T-cell (primary cell): ENCODE measurements at places on chromosomes 6 and 20. TPM values are rescaled to one million over a fixed set of nuclear protein-coding genes. Genes with fewer than 3 reads are reported as not detected.

SAPCD1 gene
- total RNA-seq = 10.7 TPM

NKAIN4 gene
- not detected for total RNA-seq

FGD2 gene
- total RNA-seq = 11.1 TPM

TRIM10 gene
- not detected for total RNA-seq

MMP24 gene
- not detected for total RNA-seq

SLC35D3 gene
- total RNA-seq = not detected

HLA-DRB1 gene
- 30.3 TPM for total RNA-seq

VNN1 gene
- not detected for total RNA-seq

ERGIC3 gene
- total RNA-seq = 180 TPM

MAN1A1 gene
- total RNA-seq = 13.5 TPM

KCNK16 gene
- not detected for total RNA-seq

TLDC2 gene
- not detected for total RNA-seq

MCCD1 gene
- total RNA-seq = not detected

PTCRA gene
- not detected for total RNA-seq

PRRT1 gene
- 2.0 TPM for total RNA-seq

HSPA1L gene
- 4.1 TPM for total RNA-seq

NOX3 gene
- total RNA-seq = not detected

SPDEF gene
- 0.35 TPM for total RNA-seq

PKIB gene
- total RNA-seq = 1.1 TPM

MEI4 gene
- not detected for total RNA-seq

CST7 gene
- total RNA-seq = 22.8 TPM

SPTLC3 gene
- 0.55 TPM for total RNA-seq

SEMG1 gene
- total RNA-seq = not detected

FAM50B gene
- 11.6 TPM for total RNA-seq

BPIFB2 gene
- total RNA-seq = 0.16 TPM

PGBD1 gene
- total RNA-seq = 1.2 TPM

CPXM1 gene
- total RNA-seq = 0.58 TPM

TMEM74B gene
- not detected for total RNA-seq

CNR1 gene
- not detected for total RNA-seq

NMBR gene
- not detected for total RNA-seq

RBM12 gene
- total RNA-seq = 113 TPM

MUCL3 gene
- not detected for total RNA-seq

L3MBTL3 gene
- 30.4 TPM for total RNA-seq

SLPI gene
- not detected for total RNA-seq

BPIFB4 gene
- total RNA-seq = not detected

CLDN20 gene
- not detected for total RNA-seq

SLC35F1 gene
- total RNA-seq = not detected

CRISP3 gene
- not detected for total RNA-seq

CEP57L1 gene
- 5.6 TPM for total RNA-seq

UBD gene
- total RNA-seq = not detected

EGFL8 gene
- total RNA-seq = 13.9 TPM
